Fibroblast of mammary gland (primary cell): ENCODE measurements at places on chromosomes 13 and 19.

- DNase-seq = no peak
Observed at GRCh38 chr19:55348317-55349034, 6.0 kb downstream of the COX6B2 start.

DNA sequence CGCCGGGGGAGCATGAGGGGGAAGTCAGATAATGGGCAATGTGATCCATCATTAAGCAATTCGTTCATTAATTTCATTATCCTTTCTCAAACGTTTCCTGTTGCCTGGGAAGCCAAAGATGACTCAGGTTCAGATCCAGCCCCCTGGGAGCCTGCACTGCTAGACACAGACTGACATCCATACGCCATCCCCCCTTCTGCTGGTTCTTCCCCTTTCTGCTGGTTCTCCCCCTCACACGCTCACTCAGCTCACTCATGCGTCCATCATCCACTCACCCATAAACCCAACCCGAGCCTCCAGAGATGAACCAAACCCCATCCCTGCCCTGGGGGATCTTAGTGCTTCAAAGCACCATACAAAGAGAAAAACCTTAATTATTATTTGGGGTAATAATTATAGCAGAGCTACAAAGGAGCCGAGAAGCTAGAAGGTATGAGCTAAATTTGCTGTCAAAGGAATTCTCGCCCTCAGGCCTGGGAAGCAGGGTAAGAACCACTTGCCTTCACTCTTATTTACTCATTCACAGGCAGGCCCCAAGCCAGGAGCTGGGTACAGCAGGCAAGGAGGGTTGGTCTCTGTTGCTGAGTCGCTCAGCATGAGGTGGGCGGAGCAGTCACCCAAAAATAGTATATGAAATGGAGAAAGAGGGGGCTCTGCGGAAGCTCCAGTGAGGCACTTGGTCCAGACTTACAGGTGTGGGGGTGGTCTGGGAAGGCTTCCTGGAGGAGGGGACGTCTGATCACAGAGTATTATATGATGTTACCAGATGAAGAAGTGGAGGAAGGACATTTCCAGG is 7.0 kb upstream of the ZNF444 start:
- peak; percentile 68 for DNase-seq

DNA sequence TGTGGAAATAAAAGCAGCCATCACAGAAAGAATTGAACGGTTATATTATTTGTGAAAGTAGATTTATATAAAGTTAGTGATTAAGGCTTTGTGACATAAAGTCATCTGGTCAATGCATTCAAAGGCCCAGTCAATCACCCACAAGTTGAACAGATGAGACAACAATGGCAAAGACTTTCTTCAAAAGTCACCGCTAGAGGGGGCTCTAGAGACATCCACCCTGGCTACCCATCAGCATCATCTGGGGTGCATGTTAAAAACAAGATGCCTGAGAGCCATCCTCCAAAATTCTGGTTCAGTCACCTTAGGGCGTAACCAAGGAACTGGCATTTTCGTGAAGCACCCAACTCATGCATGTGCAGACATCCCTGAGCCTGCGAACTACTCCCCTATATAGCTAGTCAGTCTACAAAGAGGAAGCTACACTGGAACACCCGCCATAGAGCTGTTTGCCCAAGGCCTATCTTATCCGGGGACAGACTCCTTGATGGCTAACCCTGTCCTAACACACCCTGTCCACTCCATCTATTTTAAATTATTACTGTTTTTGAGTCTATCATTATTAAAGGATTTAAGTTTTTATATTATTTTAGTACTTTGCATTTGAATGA is 970.5 kb downstream of the UQCRFS1 start:
- DNase-seq = peak; percentile 55

GRCh38 chr19:56079609-56080008 is 41.5 kb downstream of the ZNF787 start:
- DNase-seq = no peak

- no peak for DNase-seq
Observed at GRCh38 chr19:16878181-16878965, 10.4 kb upstream of the F2RL3 start.

GRCh38 chr13:77980592-77980991 is 62.0 kb upstream of the EDNRB start:
- peak; percentile 81 for DNase-seq

DNA sequence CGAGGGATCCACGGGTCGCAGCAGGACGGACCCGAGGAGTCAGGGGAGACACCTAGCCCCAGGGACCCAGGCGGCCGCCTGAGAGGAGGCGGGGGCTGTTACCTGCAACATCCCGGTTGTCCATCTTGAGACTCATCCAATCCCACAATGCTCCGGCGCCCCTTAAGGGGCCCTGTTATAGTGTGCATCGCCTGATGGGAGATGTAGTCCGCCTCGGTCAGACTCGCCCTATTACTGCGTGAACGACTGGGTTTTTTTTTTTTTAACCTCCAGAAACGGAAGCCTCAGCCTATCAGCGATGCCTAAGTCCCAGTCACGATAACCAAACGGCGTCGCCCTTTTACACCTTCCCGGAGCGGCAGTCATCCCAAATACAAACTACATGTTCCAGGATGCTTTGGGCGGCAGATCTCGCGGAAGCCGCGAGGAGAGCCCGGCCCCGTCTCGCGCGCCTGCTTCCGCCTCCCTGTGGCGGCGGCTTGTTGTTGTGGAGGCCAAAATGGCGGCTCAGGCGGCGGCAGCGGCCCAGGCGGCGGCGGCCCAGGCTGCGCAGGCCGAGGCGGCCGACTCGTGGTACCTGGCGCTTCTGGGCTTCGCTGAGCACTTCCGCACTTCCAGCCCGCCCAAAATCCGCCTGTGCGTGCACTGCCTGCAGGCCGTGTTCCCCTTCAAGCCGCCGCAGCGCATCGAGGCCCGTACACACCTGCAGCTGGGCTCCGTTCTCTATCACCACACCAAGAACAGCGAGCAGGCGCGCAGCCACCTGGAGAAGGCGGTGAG is at the start of the genes MAU2 and SUGP1:
Gene MAU2 (plus strand): TSS at position 469 of the 780 bp plus-strand sequence. CDS start 31 bp downstream, at position 500.
Gene SUGP1 (minus strand): TSS at position 149 of the 780 bp plus-strand sequence. CDS start 13 bp downstream, at position 136.
- DNase-seq = peak; percentile 87

- no peak for DNase-seq
Observed at GRCh38 chr19:14103310-14103709, 12.8 kb upstream of the SAMD1 start.

DNA sequence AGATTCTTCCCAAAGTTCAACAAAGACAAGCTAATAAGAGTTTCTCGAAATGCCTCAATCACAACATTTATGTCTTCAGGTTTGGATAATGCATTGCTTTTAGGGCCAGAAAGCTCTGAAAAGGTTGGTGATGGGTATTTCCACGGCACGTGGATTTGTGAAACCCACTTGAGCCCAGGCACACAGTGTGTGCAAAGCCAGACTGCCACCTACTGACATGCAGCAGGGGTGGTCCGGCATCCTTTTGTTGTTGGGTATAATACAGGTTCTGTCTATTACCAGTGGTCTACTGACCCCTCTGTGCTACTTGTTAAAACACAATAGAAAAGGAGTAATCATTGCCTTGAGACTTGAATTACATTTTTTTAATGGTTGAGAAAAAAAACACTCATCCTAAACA is 225.6 kb downstream of the RAP2A start:
- peak; percentile 21 for DNase-seq

GRCh38 chr13:59452189-59452890 is 711.4 kb downstream of the DIAPH3 start:
- no peak for DNase-seq

DNA sequence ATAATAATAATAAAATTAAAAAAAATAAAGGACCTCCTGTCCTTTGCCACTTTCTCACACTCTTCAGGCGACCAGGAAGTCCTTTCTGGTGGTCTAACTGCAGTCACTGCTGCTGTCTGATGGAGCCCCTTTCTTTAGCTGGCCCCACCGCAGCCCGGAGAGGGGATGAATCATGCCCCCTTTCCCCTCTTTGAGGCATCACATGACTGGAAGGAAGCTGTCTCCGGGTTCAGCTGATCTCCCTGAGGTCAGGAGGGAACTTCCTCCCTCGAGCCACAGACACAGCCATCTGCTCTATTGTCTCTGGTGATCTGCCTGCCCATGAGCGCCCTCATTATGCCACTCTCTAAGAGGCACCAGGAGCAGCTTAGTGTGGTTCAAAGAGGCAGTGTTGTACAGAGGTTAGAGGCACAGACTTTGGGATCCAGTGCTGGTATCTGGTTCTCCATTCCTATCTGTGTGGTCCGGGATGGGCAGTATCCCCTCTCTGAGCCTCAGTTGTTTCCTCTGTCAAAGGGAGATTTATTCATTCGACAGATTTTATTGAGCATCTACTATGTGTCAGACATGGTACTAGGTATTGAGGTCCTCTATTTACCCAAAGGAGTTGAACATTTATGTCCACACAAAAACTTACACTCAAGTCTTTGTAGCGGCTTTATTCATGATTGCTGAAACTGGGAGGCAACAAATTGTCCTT is 30.0 kb downstream of the VAV1 start:
- no peak for DNase-seq

DNA sequence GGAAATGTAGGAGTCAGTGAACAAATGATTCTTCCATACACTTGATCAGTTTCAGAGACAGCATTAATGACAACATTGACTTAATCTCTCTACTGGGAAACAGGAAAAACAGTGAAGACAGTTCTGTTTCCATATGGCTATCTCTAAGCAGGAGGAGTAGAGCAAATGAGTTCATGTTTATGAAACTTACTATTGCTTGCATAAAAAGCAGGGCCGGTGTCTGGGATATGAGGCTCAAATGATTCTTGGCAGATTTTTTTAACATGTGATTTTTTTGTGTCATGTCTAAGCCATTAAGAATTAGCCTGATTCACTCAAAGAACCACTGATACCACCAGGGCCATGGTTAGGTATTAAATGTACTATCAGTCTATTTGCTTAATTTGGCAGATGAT is 141.9 kb downstream of the SLC7A1 start:
- peak; percentile 28 for DNase-seq

- DNase-seq = peak; percentile 81
Observed at GRCh38 chr13:100363874-100364273, 224.7 kb downstream of the GGACT start.

- no peak for DNase-seq
Observed at GRCh38 chr19:34241513-34242337, 12.6 kb upstream of the GARRE1 start.

DNA sequence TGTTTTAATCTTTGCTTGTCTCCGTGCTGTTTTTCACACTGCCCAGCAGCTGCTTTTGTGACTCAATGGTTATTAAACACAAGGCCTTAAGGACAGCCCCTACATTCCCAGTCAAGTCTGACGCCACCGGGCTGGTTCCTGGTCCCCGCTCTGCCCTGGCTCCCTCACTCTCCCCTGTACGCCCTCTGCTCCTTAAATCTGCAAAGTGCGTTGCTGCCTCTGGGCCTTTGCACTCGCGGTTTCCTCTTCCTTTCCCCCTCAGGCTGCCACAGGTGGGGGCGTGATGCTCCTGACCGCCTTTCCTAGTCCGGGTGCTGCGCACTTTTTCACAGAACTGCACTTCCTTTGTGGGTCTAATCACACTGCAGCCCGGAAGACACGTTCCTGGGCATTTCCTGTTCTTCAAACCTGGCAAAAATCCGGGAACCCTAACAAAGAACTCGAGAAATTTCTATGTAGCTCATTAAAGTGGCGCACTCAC is 25.6 kb downstream of the NOSIP start:
- no peak for DNase-seq

DNA sequence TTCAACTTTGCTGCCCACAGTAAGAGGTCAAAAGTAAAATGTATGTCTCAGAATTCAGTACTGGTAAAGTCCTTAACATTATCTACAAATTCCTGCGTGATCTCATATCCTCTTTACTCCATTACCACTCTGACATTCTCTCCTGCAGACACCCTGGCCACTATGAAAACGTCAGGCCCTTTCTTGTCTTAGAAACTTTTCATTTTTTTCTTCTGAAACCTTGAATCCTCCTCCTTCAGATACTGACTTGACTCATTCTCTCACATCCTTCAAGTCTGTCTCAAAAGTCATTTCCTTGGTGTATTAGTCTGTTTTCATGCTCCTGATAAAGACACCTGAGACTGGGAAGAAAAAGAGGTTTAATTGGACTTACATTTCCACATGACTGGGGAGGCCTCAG is 262.3 kb downstream of the POU4F1 start:
- DNase-seq = no peak

- DNase-seq = peak; percentile 69
Observed at GRCh38 chr13:41563341-41563983, 106.1 kb downstream of the RGCC start.

- DNase-seq = no peak
Observed at GRCh38 chr13:38283346-38283745, 66.3 kb upstream of the UFM1 start.

DNA sequence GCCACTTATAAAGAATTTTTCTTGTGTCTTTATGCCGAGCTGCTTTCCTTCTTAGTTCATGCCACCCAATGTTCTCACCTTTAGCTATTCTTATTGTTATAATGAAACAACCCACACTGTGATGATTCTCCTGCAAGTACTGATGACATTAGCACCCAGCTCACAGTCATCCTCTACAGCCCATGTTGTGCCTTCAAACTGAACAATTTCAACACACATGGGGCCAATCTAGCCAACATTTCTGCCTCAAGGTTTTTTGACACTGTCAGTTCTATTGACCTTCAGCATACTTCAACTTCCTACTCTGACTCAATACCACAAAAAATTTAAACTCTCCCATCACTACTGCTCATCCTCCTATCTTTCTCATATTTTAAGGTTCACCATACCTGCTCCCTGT is 752.4 kb downstream of the FGF9 start:
- no peak for DNase-seq

GRCh38 chr19:31354316-31354715 is 5.1 kb upstream of the TSHZ3 start:
- DNase-seq = no peak

DNA sequence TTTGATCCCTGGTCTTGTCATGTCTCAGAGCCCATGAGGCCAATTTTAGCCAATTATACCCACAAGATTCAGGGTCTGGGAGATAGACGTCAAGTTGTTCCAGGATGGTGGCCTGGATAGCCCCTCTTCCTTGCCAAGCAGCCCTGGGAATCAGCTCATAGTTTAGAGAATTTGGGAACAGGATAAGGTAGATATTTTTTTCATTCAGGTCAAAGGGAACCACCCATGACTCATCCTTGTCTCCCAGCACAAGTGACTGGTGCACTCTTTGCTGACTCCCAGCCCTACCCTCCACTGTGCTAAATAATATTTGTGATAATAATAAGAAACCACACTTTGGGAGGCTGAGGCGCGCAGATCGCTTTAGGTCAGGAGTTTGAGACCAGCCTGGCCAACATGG is 17.1 kb upstream of the S1PR4 start:
- DNase-seq = peak; percentile 72

GRCh38 chr19:33386361-33386858 is 12.9 kb downstream of the CEBPG start:
- DNase-seq = no peak

- DNase-seq = no peak
Observed at GRCh38 chr19:17618936-17619335, 63.5 kb downstream of the COLGALT1 start.

- no peak for DNase-seq
Observed at GRCh38 chr13:50549221-50549942, 294.1 kb downstream of the DLEU7 start.

GRCh38 chr19:19546751-19547162 is 8.7 kb downstream of the CILP2 start:
- DNase-seq = no peak
